ENCODE measurements at places on chromosomes 3 and 15. TPM values are rescaled to one million over a fixed set of nuclear protein-coding genes. Genes with fewer than 3 reads are reported as not detected.
A peak's percentile ranks its signal among the peaks of the same experiment; 100 is the strongest.

DNA sequence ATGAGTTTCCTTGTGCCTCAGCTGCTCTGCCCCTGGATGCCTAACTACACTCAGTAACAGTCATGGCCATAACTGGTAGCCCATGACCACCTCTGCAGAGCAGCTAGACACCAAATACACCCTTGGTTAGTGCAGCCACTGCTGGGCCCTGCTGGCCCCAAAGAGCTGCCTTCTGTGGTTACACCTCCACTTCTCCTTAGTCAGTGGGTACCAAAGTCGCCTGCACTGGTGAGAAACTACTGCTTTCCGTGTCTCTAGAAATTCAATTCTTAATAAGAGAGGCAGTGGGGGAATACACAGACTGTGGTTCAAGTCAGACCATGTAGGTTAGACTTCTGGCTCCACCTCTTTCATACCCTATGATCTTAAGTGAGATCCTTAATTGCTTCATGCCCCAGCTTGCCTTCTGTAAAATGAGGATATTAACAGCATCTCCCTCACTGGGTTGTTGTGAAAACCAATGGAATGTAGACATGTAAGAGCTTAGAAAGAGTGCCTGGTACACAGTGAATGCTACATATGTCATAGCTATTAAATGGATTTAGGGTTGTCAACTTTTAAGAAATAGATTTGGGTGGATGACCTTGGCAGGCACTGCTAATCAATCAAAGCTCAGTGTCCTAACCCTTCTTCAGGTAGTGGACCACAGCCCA is 18.2 kb downstream of the HEG1 start:
- DNase-seq = no peak
- H3K27me3 ChIP-seq = no peaks in the 10 kb centered on the region
- H3K36me3 ChIP-seq = peaks cover 6% of the 10 kb centered on the region
- peaks cover 21% of the 10 kb centered on the region for H3K4me1 ChIP-seq
- no peak overlapping the region for H3K27ac ChIP-seq

DNA sequence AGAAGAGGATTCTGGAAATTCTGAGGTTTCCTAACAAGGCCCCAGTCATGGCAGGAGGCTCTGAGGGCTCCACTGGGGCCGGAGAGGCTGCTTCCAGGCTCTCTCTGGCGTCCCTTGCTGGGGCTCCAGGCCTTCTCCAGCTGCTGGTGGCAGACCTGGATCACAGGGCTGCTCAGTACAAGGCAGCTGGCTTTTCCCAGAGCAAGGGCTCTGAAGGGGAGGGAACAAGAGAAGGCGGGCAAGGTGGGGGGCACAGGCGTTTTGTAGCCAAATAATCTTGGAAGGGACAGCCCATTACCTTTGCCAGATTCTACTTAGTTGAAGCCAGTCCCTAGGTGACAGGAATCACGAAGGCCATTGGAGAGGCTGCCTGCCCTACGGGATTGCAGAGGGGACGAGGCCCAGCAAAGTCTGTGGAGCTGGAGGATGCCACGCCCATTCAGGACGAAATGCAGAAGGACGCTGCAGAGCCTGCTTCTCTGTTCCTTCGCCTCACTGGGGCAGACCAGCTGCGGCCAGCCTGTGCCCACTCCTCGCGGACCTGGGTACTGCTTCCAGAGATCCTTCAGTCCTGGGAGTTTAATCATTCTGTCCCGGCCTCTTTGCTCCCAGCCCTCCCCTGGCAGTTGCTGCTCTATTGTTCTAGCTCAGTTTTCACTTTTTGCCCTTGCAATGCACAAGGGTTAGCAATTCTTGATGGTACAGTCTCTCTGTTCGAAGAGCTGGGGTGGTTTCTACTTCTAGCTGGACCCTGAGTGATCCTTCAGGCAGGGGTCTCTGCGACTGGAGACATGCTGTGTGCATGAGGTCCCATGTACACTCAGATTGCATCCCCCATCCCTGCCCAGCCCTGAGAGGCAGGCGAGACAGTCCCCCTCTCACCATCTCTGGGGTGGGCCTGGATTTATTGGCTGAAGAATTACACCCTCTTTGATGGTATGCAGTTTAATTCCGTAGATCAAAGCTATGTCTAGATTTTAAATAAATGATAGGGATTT is 149.3 kb upstream of the MEF2A start:
- no peaks in the 10 kb centered on the region for H3K27me3 ChIP-seq
- no peaks in the 10 kb centered on the region for H3K36me3 ChIP-seq
- no peak overlapping the region for H3K4me3 ChIP-seq
- no peak overlapping the region for H3K27ac ChIP-seq
- peaks cover 2% of the 10 kb centered on the region for H3K4me1 ChIP-seq

DNA sequence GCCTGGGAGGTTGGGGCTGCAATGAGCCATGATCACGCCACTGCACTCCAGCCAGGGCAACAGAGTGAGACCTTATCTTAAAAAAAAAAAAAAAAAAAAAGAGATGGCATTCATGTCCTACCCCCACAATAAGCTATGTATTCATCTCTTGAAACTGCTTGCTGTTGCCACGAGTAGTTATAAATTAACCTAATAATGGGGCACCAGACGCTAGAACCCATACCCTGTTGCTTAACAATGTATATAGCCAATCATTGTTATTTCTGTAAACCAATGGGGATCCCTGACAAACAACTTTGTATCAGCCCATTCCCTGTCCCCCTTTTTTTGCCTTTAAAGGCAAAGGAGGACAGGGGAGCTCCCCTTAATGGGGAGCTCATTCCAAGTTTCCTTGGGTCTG is 2.8 kb upstream of the LACTB start:
- no peak for DNase-seq
- H3K4me3 ChIP-seq = no peak overlapping the region
- no peaks in the 10 kb centered on the region for H3K27me3 ChIP-seq

GRCh38 chr3:94811836-94812235 is 749.0 kb downstream of the NSUN3 start:
- DNase-seq = no peak
- no peaks in the 10 kb centered on the region for H3K36me3 ChIP-seq
- H3K27ac ChIP-seq = no peak overlapping the region
- H3K4me3 ChIP-seq = no peak overlapping the region

DNA sequence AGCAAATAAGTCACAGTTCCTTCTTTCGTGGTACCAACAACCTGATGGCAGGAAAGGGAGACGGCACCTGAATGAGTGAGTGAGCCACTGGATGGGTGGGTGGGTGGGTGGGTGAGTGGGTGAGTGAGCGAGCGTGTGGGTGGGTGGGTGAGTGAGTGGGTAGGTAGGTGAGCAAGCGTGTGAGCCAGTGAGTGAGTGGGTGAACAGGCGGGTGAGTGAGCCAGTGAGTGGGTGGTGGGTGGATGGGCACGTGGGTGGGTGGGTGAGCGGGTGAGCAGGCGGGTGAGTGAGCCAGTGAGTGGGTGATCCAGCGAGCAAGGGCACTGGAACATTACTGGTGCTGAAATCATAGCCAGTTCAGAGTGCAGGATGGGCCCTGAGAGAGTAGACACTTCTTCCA is 152.8 kb downstream of the MEGF11 start:
- H3K4me1 ChIP-seq = no peaks in the 10 kb centered on the region
- peaks cover 53% of the 10 kb centered on the region for H3K27me3 ChIP-seq
- no peak for DNase-seq
- H3K4me3 ChIP-seq = no peak overlapping the region

GRCh38 chr15:88067331-88067685 is 189.2 kb downstream of the NTRK3 start:
- DNase-seq = no peak
- no peak overlapping the region for H3K4me3 ChIP-seq
- no peaks in the 10 kb centered on the region for H3K27me3 ChIP-seq
- H3K27ac ChIP-seq = no peak overlapping the region

Gene GNAT1
- not detected for total RNA-seq

Gene SNTN
- total RNA-seq = not detected

Gene SAXO2
- not detected for total RNA-seq

Gene SST
- not detected for total RNA-seq

DNA sequence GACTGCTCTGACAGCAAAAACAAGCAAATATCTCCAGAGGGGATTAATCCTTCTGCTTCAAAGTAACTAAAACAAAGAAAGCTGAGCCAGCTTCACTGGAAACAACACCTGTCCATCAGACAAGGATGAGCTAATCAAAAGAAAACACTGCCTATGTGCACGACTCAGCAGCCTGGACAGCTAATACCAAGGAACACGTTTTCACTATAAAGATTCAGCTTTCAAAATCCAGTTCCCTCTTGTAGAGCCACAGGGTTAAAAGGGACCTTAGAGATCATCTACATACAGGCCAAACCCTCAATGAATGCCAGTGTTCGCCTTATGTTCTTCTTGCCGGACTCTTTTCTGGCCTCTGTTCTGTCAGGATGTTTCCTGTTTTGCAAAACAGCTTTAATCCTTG is 6.9 kb downstream of the TUSC7 start:
- no peaks in the 10 kb centered on the region for H3K27me3 ChIP-seq
- no peak overlapping the region for H3K27ac ChIP-seq
- no peak for DNase-seq
- H3K4me1 ChIP-seq = peaks cover 3% of the 10 kb centered on the region
- no peak overlapping the region for H3K4me3 ChIP-seq

DNA sequence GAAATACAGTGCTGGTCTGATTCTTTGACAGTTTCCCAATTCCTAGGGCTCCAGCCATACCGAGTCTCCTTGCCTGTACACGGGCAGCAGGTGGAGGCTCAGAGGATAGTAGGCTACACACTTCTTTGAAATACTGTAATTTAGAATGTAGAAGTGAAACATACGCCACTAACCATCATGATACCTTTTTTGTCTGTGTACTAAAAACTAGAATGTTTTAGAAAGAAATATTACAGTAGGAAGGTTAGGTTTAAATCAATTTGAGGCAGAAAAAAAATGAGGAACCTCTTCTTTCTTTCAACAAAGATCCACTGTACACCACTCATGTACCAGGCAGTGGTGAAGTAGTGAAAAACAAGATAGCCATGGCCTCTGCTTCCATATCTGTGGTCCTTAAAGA is 354.7 kb downstream of the MCTP2 start:
- no peaks in the 10 kb centered on the region for H3K36me3 ChIP-seq
- no peak overlapping the region for H3K27ac ChIP-seq
- H3K4me1 ChIP-seq = no peaks in the 10 kb centered on the region
- H3K27me3 ChIP-seq = no peaks in the 10 kb centered on the region
- no peak overlapping the region for H3K4me3 ChIP-seq
- DNase-seq = no peak

Gene AQP9
- not detected for total RNA-seq

DNA sequence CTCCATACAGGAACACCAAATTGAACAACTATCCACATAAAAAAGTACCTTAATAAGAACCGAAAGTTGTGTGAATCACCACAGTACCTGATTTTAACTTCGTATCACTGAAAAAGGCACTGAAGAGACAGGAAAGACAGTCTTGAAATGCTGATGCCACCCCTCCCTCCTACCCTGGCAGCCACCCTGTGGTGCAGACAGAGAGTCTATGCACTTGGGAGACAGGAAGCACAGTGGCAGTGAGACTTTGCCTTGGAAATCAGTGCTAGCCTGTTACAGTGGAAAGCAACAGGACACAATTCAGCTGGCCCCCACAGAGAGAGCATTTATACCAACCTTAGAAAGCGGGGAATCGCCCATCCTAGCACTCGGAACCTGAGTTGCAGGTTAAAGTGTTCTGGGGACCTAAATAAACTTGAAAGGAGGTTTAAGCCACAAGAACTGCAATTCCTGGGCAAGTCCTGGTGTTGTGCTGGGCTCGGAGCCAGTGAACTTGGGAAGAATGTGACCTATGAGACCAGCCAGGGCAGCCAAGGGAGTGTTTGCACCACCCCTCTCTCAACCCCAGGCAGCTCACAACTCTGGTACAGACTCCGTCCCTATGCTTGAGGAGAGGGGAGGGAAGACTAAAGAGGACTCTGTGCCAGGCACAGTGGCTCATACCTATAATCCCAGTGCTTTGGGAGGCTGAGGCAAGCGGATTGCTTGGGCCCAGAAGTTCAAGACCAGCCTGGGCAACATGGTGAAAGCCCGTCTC is 240.1 kb downstream of the ISL2 start:
- no peaks in the 10 kb centered on the region for H3K36me3 ChIP-seq
- peak; percentile 55 for DNase-seq
- no peak overlapping the region for H3K4me3 ChIP-seq
- H3K4me1 ChIP-seq = peaks cover 10% of the 10 kb centered on the region
- H3K27me3 ChIP-seq = no peaks in the 10 kb centered on the region
- no peak overlapping the region for H3K27ac ChIP-seq

DNA sequence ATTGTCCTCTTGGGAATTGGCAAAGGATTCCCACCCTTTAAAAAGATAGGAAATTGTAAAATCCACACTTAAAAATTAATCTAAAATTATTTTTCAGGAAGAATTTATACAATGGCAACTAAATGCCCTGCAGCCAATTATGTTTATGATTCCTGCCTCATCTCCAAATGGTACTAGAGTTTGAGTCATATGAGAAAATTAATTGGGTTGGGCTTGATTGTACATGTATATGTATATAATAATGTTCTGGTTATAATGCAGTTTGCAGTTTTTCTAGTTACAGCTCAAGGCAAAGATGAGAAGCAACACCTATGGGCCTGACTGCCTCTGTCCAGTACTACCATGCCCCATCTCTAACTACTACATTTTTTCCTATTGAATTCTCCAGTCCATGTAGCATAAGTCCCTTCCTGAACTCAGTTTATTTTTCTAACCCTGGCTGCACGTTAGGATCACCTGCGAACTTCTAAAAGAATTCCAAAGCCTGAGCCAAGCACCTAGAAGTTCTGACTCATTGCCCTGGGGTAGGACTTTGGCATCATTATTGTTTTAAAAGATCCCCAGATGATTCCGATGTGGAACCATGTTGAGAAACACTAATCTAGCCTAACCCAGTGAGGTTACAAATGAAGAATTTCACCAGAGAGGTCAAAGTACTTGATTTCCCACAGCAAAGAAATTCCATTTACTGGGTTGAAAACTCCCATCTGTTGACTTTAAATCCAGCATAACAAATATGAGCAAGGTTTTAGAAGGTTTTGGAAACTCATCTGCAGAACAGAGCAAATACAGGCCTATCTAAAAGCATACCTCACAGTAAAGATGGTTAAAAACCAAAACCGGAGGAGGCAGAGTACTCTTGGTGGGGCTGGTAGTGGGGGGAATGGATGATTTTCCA is 19.4 kb downstream of the TGFBR2 start:
- peak; percentile 88 for DNase-seq
- no peaks in the 10 kb centered on the region for H3K27me3 ChIP-seq
- H3K4me1 ChIP-seq = peaks cover 13% of the 10 kb centered on the region
- H3K4me3 ChIP-seq = no peak overlapping the region
- peak overlapping the region; percentile 70 for H3K27ac ChIP-seq
- peaks cover 7% of the 10 kb centered on the region for H3K36me3 ChIP-seq

- peaks cover 11% of the 10 kb centered on the region for H3K36me3 ChIP-seq
- no peaks in the 10 kb centered on the region for H3K27me3 ChIP-seq
- H3K4me3 ChIP-seq = no peak overlapping the region
- DNase-seq = no peak
- H3K4me1 ChIP-seq = 0 out of 2 replicates have a peak, but pooled peaks cover 1% of the 10 kb centered on the region
Measured at GRCh38 chr3:134147411-134147810, 103.2 kb downstream of the RYK start.

Gene SUSD5
- total RNA-seq = 2.9 TPM
